Astrocyte of the cerebellum (primary cell): ENCODE measurements at places on chromosomes 7 and 10.

- peak; percentile 83 for DNase-seq
These were observed 74.1 kb downstream of the NRBF2 start for GRCh38 chr10:63206997-63207811.

DNA sequence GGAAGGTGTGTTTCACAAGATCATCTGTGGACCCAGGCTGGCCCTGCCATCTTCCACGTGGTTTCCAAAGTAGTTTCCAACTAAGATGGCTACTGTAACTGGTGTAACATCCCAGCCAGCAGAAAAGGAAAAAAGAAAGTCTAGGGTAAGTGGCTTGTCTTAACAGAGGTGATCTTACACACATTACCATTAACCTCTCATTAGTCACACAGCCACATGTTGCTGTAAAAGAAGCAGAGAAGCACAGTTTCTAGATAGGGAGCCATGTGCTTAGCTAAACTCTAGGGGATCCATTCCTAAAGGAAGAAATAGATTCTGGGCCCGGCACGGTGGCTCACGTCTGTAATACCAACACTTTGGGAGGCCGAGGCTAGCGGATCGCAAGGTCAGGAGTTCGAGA lies 54.3 kb downstream of the ZNF438 start:
- no peak for DNase-seq

DNA sequence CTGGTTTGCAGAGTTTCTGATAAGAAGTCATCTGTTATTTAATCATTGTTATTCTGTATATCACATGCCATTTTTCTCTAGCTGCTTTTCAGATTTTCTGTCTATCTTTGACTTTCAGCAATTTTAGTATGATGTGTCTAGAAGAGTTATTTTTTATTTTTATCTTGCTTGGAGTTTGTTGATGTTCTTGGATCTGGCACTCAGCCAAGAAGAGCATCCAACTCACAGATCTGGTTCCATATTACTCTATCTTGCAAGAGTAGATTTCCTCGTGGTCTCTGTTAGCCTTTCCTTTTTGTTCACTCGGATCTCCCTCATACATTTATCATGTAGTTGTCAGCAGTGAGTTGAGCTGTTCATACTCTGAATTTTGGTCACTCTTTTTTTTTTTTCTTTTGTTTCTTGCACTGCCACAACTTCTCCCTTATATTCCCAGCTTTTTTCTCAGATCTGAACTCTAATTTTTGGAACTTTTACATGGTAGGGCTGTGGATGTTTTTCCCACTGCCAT lies 54.8 kb upstream of the CALCR start:
- no peak for DNase-seq

DNA sequence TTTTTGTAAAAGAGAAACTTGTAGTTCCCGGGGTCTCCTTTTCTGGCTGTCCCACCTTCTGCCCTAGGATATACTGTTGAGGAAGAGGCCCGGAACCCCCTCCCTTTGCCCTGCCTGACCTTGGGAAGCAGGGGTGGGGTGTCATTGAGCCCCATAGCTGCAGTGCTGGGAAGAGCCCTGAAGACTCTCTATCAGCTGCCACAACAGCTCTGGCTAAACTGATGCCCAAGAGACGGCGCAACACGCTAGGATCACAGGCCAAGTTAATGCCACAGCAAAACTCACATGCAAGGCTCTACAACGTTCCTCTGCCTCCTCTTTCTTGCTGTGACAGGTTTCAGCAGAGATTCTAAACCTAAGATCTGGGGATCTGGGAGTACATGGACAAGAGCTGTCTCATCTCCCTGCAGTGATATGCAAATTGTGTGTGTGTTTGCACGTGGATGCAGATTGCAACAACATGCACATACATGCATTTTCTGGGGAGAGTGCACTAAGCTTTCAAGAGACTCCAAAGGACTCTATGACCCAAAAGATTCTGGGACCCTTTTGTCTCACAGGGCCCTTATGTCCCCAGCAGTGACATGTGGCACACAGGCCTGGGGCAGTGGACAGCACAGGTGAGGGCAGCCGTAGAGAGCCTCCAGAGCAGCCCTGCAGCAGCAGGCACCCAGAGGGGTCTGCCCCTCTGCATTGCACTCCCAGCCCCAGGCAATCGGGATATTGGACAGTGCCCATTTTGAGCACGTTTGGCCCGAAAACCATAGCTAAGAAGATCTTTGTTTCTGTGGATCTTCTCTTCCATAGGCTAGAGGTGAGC lies 2.5 kb downstream of the RASSF4 start:
- no peak for DNase-seq

DNA sequence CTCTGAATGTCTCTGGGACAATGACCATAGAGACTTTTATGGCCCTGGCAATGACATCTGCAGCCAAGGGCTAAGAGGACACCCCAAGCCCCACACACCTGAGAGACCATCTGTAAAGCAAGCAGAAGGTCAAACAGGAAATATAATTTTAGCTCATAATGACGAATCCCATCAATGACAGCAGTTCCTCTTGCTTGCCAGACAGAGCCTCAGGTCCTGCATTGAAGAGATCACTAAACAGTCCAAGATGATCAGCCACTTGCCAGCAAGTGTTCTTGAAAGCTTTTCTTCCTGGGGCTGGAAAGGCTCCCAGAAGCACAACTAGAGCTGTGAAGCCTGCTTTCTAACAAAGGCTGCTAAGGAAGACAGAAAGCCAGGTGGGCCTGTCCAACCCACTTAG lies 993.7 kb upstream of the AUTS2 start:
- DNase-seq, result no peak

GRCh38 chr10:78568620-78569019 lies 500.1 kb upstream of the ZMIZ1 start:
- DNase-seq, result no peak

GRCh38 chr7:104241538-104242209 lies 33.9 kb upstream of the ORC5 start:
- DNase-seq, result no peak

GRCh38 chr7:100088095-100088620 lies 611 bp upstream of the COPS6 start:
- DNase-seq, result no peak

GRCh38 chr7:99379043-99379577 lies 4.6 kb downstream of the ARPC1B start:
- DNase-seq, result peak; percentile 48

DNA sequence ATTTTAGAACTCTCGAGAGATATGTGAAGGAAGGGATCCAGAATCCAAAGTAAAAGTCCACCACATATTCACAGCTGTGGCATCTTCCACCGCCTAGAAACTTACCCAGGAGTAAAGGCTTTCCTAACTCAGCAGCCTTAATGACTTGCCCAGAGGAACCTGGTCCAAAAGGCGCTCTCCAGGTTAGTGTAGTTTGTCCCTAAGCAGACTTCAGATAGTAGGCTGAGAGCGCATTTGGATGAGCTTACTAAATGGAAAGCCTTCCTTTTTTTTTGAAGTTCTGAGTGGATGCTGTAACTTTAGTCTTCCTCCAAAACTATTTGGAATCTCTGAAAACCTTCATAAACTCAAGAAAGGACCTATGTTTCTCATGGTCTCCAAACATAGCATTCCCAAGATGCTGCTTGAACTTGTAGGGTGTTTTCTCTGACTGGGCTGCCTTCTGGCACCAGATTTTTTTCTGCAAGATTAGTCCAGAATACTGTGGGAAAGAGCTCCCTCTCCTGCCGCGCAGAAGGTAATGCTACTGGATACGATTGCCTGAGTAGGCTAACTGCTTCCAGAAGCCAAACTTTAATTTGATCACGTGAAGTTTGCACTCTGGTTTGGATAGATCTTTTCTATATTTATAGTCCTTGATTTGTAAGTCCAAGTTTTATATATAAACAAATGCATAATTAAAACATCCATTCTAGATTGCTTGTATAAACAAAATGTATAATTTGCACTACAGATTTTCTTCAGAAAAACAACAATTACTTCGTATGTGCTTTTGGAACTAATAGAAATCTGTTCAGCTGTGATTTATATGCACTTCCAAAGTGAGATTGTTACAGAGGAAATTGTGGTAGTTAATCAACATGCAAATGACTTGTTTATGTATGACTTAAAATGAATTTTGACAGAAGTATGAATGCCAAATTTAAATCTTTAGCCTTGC lies 19.6 kb upstream of the GPR37 start:
- DNase-seq, result peak; percentile 63

DNA sequence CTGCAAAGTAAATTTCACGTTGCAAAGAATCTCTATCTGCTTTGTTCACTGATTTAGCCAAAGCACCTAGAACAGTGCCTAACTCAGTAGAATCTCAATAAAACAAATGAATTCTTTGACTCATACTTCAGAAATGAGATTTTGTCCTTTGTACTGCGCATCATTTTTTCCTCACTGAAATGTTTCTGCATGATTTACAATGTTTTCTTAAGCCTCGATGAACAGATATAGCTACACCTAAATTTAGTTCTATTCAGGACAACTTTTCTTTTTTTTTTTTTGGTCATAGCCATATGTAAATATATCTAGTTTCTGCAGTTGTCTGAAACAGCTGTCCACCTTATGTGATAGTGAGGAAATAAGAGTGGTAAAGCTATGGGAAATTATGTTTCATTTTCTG lies 15.3 kb downstream of the GNAT3 start:
- no peak for DNase-seq

- DNase-seq, result no peak
These were observed 644.4 kb downstream of the GRM8 start for GRCh38 chr7:126608339-126608776.

- no peak for DNase-seq
These were observed 137.5 kb downstream of the SNX10 start for GRCh38 chr7:26429168-26429567.

DNA sequence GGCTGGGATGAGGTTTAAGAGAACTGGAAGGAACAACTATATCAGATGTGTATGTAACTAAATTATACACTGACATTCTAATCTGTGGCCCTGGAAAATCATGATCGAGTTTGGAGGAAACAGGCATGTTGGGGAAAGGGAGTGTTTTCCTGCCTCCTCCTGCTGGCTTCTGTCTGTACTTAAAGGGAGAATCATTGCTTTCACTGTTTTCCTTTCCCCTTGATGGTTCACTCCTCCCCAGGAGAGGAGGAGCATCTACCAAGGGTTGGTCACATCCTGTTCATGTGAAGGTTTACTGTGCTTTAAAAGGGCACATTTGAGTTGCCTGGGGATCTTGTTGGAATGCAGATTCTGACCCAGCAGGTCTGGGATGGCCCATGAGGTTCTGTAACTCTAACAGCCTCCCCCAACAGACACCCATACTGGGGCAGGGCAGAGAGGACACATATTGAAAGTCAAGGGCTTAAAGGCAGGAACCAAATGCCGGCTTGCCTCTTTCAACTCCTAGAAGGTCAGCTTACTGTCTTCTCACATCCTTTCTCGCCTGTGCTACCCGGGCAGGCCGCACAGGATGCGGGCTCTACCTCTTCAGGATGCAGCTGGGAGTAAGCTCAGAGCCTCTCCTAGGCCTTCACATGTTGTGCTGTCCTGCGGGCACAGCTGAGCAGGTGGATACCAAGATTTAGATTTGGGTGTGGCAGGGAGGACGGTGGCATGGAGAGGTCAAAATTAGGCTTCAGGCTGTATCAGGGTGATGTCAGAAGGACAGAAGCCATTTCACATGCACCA lies 694.8 kb downstream of the KCNMA1 start:
- no peak for DNase-seq

DNA sequence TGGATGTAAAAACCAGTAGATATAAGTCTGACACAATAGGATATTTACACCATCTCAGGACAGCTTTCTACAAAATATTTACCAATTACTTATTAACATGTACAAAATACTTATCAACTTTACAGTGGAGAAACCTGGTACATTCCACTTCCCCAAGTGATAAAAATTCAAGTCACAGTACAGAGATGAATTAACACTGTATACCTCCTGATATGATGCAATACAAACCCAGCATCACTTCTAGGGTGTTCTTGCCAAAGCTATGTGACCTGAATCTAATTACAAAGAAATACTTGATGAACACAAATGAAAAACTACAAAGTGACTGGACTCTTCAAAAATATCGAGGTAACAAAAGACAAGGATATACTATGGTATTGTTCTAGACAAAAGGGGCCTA lies 156.4 kb upstream of the FGFR2 start:
- DNase-seq, result no peak

DNA sequence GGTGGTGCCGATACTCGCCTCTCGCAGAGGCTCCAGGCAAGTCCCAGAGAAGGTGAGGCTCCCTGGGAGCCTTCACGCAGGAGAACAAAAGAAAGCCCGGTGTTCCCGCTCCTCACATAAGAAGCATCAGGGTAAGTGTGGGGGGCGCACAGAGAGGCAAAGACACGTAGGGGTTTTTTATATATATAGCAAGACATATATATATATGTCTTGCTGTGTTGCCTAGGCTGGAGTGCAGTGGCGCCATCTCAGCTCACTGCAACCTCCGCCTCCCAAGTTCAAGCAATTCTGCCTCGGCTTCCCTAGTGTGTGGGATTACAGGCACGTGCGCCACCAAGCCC lies 61.3 kb downstream of the PDIA4 start:
- DNase-seq, result no peak

GRCh38 chr7:18607025-18607424 lies 111.5 kb downstream of the HDAC9 start:
- DNase-seq, result peak; percentile 23

GRCh38 chr10:61837755-61838171 lies 63.7 kb upstream of the ARID5B start:
- no peak for DNase-seq

- DNase-seq, result no peak
These were observed 23.5 kb upstream of the MRPS17 start for GRCh38 chr7:55928006-55928767.

- DNase-seq, result no peak
These were observed 3.0 kb downstream of the SMARCD3 start for GRCh38 chr7:151245360-151246101.

- no peak for DNase-seq
These were observed 27.2 kb upstream of the BEND7 start for GRCh38 chr10:13555884-13556510.

DNA sequence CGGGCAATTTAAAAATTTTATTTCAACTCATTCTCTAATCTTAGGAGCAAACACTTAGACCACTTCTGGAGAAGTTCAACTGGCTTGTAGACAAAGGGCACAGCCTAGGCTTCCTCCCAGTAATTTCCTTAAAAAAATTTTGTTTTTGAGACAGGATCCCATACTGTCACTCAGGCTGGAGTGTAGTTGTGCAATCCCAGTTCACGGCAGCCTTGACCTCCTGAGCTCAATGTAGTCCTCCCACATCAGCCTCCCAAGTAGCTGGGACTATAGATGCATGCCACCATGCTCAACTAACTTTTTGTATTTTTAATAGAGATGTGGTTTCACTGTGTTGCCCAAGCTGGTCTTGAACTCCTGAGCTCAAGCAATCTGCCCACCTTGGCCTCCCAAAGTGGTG lies 38.4 kb downstream of the BAMBI start:
- no peak for DNase-seq
